ENCODE measurements at places on chromosomes 6 and 20.

DNA sequence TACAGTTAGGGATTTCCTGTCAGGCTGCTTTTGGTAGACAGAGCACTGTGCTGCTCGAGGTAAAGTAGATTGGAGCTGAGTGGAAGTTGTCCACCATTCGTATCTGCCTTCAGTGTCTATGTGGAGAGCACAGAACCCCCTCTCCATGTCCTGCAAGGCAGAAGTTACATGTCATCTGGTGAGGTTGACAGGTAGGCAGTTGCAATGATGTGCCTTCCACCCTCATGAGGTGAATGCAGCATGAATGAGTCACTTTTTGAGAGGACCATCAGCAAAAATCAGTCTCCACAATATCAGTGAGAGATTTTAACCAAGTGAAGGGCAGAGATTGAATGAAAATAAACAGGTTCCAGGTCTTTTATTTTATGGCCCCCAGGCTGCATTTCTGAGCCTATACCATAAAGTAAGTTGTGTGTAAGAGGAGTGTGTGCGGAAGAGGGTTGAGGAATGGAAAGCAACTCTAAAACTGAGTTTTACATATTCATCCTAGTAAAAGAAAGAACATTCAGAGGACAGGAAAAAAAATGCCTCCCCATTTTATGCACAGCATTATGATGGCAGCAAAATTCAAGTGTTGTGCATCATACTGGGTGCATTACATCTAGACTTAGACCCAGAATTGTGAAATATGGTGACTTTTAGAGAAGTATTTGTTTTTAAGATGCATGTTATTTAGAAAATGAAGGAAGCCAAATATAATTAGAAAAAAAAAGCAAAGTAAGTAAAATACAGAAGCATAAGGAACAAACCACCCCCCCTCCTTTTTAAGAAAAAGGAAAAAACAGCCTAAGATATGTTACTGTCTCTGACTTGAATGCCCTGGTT, 15.8 kb downstream of the TRAPPC3L start:
- no peak for DNase-seq

DNA sequence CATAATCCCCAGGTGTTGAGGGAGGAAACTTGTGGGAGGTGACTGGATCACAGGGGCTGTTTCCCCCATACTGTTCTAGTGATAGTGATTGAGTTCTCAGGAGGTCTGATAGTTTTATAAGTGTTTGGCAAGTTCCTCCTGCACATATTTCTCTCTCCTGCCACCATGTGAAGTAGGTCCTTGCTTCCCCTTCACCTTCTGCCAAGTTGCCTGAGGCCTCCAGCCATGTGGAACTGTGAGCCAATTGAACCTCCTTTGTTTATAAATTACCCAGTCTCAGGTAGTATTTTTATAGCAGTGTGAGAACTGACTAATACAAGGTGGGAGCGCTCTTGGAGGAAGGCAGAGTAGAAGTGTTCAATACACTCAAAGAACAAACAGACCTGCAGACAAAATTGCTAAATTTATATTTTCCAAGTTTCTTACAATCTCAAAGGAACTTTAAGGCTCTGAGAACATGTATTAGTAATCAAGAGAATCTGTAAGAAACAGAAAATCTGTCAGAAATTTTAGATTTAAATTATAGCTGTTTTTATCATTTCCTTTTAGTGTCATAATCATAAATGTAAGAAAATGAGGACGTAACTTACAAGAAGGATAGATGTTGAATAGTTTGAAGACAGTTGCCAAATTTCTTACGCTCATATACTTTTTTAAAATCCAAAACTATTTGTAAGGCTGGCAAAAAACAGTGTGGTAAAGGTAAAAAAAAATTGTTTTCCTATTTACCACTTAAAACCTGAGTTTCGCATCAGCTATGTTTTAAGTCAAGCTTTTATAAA, 77.7 kb downstream of the ASCC3 start:
- no peak for DNase-seq

- DNase-seq: no peak
These were observed 185.8 kb upstream of the TENT5A start for GRCh38 chr6:81938014-81938856.

DNA sequence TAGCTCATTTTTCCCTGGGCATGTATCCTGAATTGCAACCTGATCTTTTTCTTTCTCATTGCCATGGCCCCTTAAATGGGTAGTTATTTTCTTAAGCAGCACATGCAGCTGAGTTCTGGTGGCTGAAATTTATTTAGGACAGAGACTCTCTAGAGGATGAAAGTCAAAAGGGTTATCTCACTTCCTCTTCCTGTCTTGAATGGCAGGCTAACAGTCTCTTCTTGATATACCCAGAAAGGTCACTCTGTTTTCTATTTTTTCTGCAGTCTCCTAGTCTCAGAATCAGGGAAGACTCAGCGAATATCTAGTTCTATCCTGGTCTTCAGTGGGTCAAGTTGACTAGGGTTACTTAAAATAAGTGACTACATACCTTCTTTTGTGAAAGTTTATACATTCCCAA, 243.3 kb downstream of the EPHA7 start:
- no peak for DNase-seq

DNA sequence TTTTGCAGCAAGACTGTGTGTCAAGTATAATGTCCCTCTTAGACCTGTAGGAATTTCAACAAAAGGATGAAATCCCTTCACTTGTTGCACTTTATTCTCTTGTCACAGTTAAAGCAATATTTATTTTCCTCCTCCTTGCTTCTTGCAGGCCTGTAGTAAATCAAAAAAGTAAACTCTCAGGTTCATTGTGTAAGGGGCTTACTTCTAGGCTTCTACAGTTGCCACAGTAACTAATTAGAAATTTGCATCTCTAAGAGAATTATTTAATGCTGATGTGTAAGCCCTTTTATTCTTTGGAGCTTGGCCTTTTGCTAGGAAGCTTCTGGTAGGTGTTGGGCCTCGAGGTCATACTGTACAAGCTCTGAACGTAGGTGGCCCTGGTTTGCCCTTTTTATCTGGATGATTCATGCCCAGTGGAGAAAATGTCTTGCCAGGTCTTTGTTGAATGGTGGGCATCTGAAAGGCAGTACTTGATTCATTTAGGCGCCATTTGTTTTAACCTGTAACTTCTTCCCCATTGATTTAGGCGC, 47.4 kb upstream of the OLIG3 start:
- no peak for DNase-seq

DNA sequence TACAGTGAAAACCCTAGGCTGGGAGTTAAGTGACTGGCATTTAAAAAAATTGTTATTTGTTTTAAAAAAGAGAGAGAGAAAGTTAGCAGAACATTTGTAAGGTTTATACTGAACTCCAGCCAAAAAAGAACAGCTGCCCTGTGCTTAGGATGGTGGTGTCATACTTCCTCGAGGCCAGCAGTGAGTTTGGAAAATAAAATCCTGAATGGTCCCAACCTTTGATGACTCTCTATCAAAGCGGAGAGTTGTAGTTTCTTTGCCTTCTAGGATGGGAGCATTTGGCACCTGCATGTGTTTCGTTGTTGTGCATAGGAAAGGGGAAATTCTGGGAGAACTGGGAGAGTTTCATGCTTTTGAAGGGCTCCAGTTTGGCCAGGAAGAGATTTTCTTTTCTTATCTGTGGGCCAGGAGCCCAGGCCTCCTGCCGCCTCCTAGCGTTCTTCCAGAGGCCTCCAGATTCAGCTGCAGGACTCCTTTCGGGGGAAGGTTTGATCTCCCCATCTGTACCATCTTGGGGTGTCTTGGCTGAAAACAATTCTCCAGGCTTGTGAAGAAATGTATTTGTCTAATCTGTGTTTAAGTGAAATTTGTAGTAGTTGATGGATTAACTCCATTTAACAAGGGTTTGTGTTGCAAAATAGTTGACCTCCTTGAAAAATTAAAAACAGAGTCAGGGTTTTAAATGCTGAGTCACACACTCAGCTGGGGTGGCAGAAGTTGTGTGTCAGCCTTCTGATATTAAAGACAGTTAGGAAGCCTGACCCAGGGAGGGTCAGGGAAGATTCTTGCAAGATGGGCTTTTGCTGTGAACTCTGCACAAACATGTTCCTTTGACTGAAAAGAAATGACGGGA, 63.4 kb downstream of the TXNDC5 start:
- no peak for DNase-seq

DNA sequence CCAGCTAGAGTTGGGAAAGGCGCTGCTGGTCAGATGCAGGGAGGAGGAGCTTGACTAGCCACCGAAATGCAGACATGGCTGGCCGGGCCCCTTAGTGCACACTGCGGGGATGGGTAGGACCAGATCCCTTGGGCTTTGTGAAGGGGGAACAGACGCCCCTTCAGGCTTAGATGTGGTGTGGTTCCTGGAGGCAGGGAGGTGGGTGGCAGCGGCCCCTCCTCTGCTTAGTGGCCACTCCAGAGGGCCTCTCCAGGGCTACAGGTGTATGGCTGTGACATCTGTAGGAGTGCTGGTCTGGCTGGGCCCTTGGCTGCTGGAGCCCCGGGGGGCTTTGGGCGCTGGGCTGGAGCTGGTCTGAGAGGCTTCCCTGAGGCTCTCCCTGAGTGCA, 5.9 kb downstream of the CCND3 start:
- no peak for DNase-seq

DNA sequence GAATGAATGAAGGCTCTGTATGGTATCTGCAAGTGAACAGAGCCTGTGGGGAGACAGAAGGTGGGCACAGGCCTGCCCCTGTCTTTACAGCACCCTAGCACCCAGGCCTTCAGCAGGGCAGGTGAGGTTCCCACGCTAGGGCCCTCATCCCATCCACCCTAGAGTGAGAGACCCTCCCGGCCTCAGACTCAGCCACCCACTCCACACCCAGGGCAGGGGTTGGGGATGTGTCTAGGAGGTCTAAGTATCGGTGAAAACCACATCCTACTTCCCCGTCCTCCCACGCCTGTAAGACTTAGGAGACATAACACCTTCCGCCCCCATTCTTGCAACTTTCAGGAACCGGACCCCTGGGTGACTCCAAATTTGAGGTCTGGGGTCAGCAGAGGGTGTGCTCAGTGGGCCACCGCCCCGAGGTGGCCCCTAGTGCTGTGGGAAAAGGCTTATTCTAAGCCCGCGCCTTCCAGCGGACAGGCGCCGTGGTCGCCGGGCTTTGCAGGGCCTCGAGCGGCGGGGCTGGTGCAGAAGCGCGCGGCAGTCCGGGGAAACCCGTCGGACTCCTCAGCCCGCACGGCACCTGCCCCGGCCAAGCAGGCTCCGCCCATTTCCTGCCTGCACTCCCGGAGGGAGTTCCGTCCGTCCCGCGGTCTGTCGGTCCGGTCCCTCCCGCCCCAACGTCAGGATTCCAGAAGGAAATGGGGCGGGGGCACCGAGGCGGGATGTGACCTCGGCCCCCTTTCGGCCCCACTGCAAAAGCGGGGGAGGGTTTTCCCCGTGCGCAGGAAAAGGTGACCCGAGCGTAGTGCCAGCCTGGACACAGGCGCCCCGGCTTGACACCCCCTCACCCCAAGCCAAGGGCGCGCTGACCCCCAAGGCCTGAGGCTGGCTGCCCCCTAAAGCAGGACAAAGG, 868 bp downstream of the SAMD10 start:
- DNase-seq: peak; percentile 62

DNA sequence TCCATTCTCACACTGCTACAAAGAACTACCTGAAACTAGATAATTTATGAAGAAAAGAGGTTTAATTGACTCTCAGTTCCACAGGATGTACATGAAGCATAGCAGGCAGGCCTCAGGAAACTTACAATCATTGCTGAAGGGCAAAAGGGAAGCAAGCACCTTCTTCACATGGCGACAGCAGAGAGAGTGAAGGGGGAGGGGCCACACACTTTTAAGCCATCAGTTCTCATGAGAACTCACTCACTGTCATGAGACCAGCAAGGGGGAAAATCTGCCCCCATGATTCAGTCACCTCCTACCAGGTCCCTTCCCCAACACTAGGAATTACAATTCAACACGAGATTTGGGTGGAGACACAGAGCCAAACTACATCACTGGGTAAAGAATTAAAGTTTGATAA, 12.5 kb upstream of the ENPP1 start:
- no peak for DNase-seq

DNA sequence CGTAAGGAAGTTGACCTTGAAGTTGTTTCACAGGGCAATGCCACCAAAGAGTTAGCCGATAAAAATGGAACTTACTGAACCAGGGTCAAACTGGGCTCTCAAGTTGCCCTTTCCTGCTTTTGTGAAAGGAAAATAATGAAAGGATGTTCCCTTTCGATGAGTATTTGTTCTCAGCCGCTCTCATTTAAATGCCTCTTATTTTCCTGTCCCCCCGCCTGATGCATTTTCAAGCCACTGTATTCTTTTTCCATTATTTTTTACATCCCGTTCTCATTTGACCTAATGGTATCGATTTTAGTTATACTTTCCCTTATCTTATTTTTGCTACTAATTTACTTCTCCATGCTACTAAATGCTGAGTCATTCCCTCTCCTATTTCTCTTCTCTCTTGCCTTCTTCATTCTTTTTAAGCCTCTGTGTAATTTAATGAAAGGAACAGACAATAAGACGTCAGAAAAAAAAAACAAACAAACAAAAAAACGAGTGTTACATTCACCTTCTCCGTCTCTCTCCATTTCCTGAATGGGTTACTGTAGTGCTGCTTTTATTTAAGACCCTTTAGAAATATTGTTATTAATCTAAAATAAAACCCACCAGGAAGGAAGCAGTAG, 655 bp upstream of the NDUFAF4 start:
- no peak for DNase-seq
